ENCODE measurements at places on chromosomes 11 and 22. TPM values are rescaled to one million over a fixed set of nuclear protein-coding genes. Genes with fewer than 3 reads are reported as not detected.

Gene POLR2L
- 40.5 TPM for total RNA-seq

- no peak overlapping the region for H3K27ac ChIP-seq
- peaks cover 28% of the 10 kb centered on the region for H3K27me3 ChIP-seq
- H3K36me3 ChIP-seq = no peaks in the 10 kb centered on the region
- no peak for DNase-seq
- H3K4me1 ChIP-seq = no peaks in the 10 kb centered on the region
These were observed 96.9 kb upstream of the PITPNB start for GRCh38 chr22:28015676-28016601.

DNA sequence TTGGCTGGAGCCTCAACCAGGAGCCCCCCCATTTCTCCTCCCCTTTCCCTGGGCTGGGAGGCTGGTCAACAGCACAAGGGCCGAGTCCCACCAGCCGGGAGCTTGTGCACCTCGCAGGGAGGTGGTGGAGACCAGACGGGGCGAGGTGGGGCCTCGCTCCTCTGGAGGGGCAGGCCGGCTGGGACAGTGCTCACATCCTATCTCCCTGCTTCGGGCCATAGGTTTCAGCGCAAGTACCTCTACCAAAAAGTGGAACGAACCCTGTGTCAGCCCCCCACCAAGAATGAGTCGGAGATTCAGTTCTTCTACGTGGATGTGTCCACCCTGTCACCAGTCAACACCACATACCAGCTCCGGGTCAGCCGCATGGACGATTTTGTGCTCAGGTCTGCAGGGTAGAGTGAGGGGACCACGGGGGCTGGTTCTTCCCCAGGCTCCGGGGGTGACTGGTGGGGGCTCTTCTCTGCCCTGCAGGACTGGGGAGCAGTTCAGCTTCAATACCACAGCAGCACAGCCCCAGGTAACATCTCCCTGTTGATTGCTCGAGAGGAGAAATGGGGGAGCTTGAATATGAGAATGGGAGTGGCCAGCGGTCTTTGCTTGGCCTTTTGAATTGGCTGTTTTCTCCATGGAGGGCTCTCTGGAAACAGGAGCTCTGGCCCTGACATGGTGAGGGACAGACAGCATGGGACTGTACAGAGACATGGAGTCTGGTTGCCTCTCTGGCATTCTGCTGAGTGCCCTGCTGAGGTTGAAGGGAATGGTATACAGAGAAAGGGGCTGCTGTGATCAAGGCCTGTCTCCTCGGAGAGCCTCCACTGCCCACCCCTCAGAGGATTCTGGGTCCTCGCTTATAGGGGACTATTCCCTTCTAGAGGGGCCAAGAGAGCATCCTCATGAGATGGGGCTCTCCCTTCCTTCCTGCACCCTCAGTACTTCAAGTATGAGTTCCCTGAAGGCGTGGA, 3.3 kb downstream of the SIDT2 start:
- no peak for DNase-seq
- peaks cover 24% of the 10 kb centered on the region for H3K4me1 ChIP-seq
- H3K27ac ChIP-seq = no peak overlapping the region
- H3K36me3 ChIP-seq = no peaks in the 10 kb centered on the region

- H3K27ac ChIP-seq = no peak overlapping the region
- H3K4me3 ChIP-seq = no peak overlapping the region
- no peak for DNase-seq
- peaks cover 6% of the 10 kb centered on the region for H3K27me3 ChIP-seq
These were observed 15.5 kb downstream of the RHBDD3 start for GRCh38 chr22:29251981-29252911.

DNA sequence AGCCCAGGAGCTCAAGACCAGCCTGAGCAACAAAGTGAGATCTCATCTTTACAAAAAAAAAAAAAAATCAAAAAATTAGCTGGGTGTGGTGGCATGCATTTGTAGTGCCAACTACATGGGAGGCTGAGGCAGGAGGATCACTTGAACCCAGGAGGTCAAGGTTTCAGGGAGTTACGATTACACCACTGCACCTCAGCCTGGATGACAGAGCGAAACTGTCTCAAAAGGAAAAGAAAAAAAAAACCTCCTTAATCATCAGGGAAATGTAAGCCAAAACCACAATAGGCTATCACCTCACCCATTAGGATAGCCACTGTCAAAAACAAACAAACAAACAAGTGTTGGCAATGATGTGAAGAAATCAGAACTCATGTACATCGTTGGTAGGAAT, 13.4 kb downstream of the DGCR2 start:
- H3K36me3 ChIP-seq = no peaks in the 10 kb centered on the region
- peak overlapping the region; percentile 93 for H3K4me3 ChIP-seq
- H3K4me1 ChIP-seq = peaks cover 54% of the 10 kb centered on the region
- H3K27ac ChIP-seq = peak overlapping the region; percentile 98
- no peaks in the 10 kb centered on the region for H3K27me3 ChIP-seq
- no peak for DNase-seq
